ENCODE measurements at places on chromosomes 13 and 19.
A peak's percentile ranks its signal among the peaks of the same experiment; 100 is the strongest.

- no peak for DNase-seq
These were observed 805 bp upstream of the PTOV1 start for GRCh38 chr19:49850221-49850486.

DNA sequence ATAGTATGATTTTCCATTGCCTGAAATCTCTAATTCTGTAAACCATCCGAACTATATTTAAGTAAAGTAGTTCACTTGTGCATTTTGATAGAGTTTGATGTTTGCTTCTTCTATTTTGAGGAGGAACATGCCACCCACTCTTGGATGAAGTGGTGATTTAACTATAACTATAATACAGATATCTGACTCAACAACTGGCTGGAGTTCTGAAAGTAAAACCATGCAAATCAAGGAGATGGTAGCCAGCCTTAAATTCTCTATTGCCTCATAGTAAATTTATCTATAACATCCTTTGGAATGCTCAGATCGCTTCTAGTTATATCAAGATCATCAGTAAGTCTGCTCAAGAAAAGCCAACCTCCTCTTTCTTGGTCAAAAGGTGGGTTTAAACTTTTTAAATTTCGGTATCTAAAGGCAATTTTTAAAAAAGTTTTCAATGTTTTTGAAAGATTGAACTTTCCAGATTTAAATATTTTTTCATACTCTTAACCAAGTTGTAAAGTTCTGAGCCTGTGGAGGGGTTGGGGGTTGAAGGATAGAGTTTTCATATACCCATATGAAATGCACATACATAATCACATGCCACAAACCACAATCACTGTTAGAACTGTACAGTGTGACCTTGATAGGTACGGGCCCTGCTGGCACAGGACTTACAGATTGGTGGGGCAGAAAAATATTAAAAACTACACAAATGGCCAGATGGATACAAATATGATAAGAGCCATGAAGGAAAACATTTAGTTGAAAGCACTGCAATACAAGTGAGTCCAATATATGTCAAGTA, 90.5 kb upstream of the RFC3 start:
- no peak for DNase-seq

DNA sequence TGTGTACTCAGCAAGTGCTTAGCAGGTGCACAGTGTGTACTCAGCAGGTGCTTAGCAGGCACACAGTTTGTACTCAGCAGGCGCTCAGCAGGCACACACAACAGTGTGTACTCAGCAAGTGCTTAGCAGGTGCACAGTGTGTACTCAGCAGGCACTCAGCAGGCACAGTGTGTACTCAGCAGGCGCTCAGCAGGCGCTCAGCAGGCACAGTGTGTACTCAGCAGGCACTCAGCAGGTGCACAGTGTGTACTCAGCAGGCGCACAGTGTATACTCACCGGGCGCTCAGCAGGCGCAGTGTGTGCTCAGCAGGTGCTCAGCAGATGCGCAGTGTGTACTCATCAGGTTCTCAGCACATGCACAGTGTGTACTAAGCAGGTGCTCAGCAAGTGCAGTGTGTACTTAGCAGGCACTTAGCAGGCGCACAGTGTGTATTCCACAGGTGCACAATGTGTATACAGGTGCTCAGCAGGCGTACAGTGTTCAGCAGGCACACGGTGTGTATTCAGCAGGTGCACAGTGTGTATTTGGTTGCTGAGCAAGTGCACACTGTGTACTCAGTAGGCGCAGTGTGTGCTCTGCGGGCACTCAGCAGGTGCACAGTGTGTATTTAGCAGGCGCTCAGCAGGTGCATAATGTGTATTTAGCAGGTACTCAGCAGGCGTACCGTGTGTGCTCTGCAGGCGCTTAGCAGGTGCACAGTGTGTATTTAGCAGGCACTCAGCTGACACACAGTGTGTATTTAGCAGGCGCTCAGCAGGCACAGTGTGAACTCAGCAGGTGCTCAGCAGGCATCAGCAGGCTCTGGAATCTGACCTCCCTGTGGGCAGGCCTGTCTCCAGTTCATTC, 15.1 kb downstream of the CRTC1 start:
- no peak for DNase-seq

- DNase-seq: no peak
These were observed 122.4 kb downstream of the TRPC4 start for GRCh38 chr13:37747071-37747612.

DNA sequence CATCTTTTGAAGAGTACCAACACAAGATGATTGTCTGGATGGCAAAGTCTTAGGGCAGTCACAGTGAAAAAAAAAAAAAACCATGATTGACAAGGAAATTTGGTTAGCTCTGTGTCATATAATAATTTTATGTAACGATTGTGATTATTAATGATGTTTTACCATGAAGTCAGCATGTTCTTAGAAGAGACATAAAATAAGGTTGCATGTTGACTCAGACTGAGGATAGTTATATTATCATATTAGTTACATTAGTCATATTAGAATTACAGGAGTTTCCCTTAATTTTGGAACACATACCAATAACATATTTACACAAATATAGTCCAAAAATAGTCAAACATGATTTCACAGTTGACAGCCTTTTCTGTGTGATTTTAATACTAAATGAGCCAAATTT, 5.7 kb downstream of the ZNF431 start:
- DNase-seq: no peak

GRCh38 chr13:48424212-48424611, 11.3 kb upstream of the LPAR6 start:
- no peak for DNase-seq

DNA sequence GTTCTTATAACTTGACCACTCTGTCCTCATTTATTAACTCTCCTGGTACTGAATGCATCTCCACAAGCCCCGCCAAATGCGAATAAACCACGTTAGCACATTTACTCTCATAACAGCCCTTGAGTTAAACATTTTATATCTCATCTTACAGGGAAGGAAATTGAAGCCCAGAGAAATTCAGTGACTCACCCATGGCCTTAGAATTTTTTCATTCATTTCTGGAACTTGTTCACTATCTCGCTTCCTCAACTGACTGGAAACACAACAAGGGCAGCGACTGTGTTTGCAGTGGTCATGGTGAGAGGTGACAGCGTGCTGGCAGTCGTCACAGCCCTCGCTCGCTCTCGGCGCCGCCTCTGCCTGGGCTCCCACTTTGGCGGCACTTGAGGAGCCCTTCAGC, 39.5 kb downstream of the SERP2 start:
- no peak for DNase-seq

DNA sequence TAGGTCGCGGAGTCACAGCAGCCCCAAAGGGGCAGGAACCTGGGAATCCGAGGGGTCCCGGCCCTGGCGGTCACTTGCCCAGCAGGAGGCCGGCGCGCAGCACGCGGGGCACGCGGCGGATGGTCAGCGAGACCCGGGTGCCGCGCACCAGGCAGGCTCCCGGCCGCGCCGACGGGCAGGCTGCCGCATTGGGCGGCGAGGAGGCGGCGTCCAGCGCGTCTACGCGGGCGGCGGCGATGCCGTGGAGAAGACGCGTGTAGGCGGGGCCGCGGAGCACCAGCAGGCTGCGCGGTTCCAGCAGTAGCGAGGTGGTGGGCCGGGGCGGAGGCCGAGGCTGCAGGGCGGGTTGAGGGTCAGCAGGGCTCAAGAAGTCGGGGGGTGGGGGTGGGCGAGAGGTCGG, 607 bp upstream of the SYNE4 start:
- DNase-seq: peak; percentile 44

GRCh38 chr19:4878491-4878968, 11.1 kb upstream of the PLIN3 start:
- no peak for DNase-seq

- no peak for DNase-seq
These were observed 6.8 kb downstream of the GPC5 start for GRCh38 chr13:91405240-91405639.

Data from activated CD4-positive, alpha-beta T cell treated with anti-CD3 and anti-CD28 coated beads, Interleukin-2, amount 10 ng/mL, durations not matched to agents 7 days and 5 days (primary cell).